Activated T-helper 1 cell treated with anti-CD3 and anti-CD28 coated beads, Interleukin-12 subunit alpha, Interleukin-12 subunit beta, Interleukin-2, Interleukin-4 antibody, amounts not matched to agents 30 ng/mL and 10 ng/mL and 1 ng/mL, durations not matched to agents 14 hours and 24 hours and 36 hours (primary cell): ENCODE measurements at places on chromosomes 13 and 19.

GRCh38 chr19:11370744-11371143 is 3.7 kb upstream of the SWSAP1 start:
- no peak for DNase-seq
- peaks cover 8% of the 10 kb centered on the region for H3K4me1 ChIP-seq
- peaks cover 9% of the 10 kb centered on the region for H3K36me3 ChIP-seq
- no peak overlapping the region for H3K4me3 ChIP-seq

GRCh38 chr19:17076543-17076991 is 990 bp downstream of the MYO9B start:
- H3K36me3 ChIP-seq: peaks cover 11% of the 10 kb centered on the region
- H3K4me3 ChIP-seq: peak overlapping the region; percentile 95
- peak overlapping the region; percentile 96 for H3K27ac ChIP-seq
- DNase-seq: no peak
- no peaks in the 10 kb centered on the region for H3K27me3 ChIP-seq

DNA sequence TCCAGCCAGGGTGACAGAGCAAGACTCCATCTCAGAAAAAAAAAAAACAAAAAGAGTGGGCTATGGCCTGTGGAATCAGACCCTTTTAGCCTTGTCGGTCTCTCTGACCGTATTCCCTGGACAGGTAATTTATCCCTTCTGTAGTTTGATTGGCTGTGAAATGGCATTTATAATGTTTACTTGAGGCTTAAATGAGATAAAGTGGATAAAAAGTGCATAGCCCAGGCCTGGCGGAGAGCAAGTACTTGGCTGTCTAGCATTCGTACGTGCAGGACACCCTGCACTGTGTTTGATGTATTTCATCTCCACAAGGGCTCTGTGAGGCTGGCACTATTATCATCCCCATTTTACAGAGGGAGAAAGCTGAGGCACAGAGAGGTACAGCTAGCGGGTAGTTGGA is 7.0 kb downstream of the NTN5 start:
- no peak for DNase-seq
- peaks cover 1% of the 10 kb centered on the region for H3K27me3 ChIP-seq
- H3K4me1 ChIP-seq: peaks cover 5% of the 10 kb centered on the region
- H3K36me3 ChIP-seq: no peaks in the 10 kb centered on the region
- H3K4me3 ChIP-seq: no peak overlapping the region

DNA sequence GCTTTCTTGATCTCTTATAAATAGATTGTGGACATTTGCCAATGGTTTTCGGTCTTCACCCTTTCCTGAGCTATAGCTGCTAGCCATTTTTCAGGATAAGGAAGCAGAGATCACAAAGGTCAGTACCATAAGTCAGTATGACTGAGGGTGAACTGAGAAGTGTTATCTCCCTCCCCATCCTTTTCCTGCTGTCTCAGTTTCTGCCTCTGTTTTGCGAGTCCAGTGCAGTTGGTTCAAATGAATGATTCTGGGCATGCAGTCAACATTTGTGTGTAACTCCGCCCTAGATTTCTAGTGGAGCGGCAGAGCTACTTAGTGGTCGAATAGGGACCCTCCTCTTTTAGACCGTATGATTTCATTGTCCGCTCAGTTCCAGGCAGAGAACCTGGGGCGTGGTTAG is 460.8 kb upstream of the ARGLU1 start:
- no peak for DNase-seq
- no peak overlapping the region for H3K4me3 ChIP-seq
- no peak overlapping the region for H3K27ac ChIP-seq
- no peaks in the 10 kb centered on the region for H3K27me3 ChIP-seq
- no peaks in the 10 kb centered on the region for H3K36me3 ChIP-seq

- no peak overlapping the region for H3K27ac ChIP-seq
- peaks cover 32% of the 10 kb centered on the region for H3K36me3 ChIP-seq
- no peaks in the 10 kb centered on the region for H3K27me3 ChIP-seq
These were observed 11.6 kb downstream of the PARP4 start for GRCh38 chr13:24500977-24501376.

DNA sequence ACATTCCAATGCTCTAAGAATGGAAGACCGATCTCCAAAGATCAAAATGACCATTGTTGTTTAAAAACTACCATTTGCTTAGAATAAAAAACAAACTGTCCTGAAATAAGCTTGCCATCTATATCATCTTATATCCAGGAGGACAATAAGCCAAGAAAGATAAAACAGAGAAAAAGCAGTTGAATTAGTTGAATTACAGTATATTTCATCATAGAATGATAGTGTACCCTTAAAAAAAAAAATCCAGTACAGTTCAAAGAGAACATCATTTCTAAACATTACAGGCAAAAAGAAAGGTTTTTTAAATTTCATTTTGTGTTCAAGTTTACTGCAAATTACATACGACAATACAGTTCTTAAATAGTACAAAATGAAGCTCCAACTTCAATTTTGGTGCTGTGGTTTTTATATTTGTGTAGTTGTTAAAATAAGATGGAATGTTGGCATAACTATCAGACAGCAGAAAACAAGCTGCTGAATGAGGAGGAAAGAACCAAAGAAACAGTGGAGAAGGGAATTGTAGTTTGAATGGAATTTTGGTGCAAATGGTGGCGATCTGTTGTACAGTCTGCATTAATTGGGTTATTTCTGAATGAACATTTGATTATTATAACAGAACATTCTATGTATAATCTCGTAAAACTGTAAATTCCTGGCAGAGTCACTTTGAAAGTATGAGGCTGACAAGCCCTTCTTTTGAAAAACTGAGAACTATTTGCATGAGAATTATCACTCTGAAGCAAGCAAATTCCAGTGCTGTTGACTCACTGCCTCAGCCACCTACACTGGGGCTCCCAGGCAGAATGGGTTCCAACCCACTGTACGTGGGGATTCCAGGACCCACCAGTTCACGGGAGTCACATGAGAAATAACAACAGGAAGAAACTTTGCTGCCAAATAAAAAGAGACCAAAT is 37.7 kb downstream of the LHFPL6 start:
- H3K4me1 ChIP-seq: no peaks in the 10 kb centered on the region
- no peak overlapping the region for H3K4me3 ChIP-seq
- peaks cover 4% of the 10 kb centered on the region for H3K27me3 ChIP-seq
- H3K36me3 ChIP-seq: no peaks in the 10 kb centered on the region

DNA sequence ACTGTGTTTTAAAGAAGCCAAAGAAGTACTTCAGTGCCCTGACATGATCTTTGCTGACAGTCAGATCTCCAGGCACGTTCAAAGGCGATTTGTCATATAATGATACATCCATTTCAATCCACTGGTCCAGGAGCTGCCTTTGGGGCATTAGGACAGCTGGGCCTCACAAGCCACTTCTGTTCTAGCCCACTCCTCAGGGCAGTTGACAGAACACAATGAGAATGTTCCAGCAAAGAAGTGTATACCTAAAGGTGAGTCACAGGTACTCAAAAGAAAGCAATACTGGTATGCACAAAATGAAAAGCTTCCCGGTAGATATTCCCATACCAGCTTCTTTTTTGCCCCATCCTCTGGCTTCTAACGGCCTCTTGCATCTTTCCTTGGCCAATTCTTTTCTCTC is 12.5 kb upstream of the MAP3K10 start:
- H3K36me3 ChIP-seq: no peaks in the 10 kb centered on the region
- no peak overlapping the region for H3K27ac ChIP-seq
- H3K4me3 ChIP-seq: no peak overlapping the region
- H3K27me3 ChIP-seq: peaks cover 13% of the 10 kb centered on the region
- DNase-seq: no peak

DNA sequence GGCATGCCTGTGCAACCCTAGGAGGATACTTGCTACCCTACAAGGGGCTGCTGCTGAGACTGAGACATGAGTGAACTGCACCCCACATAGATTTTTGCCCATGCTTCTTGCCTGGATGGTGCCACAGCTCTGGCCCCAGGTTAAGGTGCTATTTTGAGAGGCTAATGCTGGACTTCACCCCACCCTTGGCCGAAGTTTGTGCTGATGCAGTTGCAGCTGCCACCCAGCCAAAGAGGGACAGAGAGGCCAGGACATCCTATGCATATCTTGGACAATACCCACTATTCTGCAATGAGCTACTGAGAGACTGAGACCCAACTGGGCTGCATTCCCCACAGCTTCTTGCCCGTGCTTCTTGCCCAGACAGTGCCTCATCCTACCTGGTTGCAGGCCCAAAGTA is 34.6 kb downstream of the NHLRC3 start:
- no peaks in the 10 kb centered on the region for H3K36me3 ChIP-seq
- no peaks in the 10 kb centered on the region for H3K4me1 ChIP-seq
- H3K27me3 ChIP-seq: peaks cover 26% of the 10 kb centered on the region
- no peak overlapping the region for H3K4me3 ChIP-seq
- H3K27ac ChIP-seq: no peak overlapping the region

- H3K4me3 ChIP-seq: no peak overlapping the region
- H3K36me3 ChIP-seq: peaks cover 56% of the 10 kb centered on the region
These were observed 13.7 kb upstream of the ATF5 start for GRCh38 chr19:49915271-49915670.

DNA sequence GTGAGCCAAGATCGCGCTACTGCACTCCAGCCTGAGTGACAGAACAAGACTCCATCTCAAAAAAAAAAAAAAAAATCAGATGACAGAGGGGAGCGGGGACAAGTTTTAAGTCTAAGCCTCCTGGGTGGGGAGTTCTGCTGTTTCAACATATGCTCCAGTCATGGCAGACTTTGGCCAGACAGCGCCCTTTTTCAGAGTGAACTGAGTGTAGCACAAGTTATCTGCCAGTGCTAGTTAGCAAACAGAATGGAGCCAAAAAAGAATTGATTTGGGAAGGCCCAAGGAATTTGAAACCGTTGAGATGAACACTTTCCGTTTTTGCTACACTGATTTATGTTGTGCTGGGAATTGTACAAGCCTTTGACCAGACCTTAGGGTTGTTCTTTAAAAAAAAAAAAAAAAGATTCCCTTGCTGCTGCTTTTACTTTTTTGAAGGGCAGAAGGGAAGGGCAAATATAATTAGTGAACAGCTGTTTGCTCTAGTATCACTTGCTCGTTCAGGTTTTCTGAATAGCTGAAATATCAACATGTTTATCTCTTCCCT is 5.7 kb downstream of the ACTN4 start:
- H3K4me3 ChIP-seq: no peak overlapping the region
- peaks cover 87% of the 10 kb centered on the region for H3K4me1 ChIP-seq
- no peak overlapping the region for H3K27ac ChIP-seq
- no peak for DNase-seq
- peaks cover 36% of the 10 kb centered on the region for H3K36me3 ChIP-seq
